ENCODE measurements at places on chromosomes 1 and 21. TPM values are rescaled to one million over a fixed set of nuclear protein-coding genes. Genes with fewer than 3 reads are reported as not detected.

BRDT gene
- not detected for total RNA-seq

LCE6A gene
- not detected for total RNA-seq

KRTAP10-8 gene
- not detected for total RNA-seq

IL6R gene
- total RNA-seq = 35.6 TPM

NPHS2 gene
- total RNA-seq = not detected

SLC45A3 gene
- total RNA-seq = 1.5 TPM

FHL3 gene
- total RNA-seq = 16.6 TPM

HOOK1 gene
- total RNA-seq = under 0.01 TPM

SH3D21 gene
- total RNA-seq = 4.7 TPM

PROX1 gene
- total RNA-seq = under 0.01 TPM

AGBL4 gene
- not detected for total RNA-seq

SPRR1A gene
- total RNA-seq = not detected

SYF2 gene
- total RNA-seq = 34.9 TPM

PRXL2B gene
- 17.3 TPM for total RNA-seq

HMCN1 gene
- 7.4 TPM for total RNA-seq

AKT3 gene
- total RNA-seq = 31.4 TPM

HSPA13 gene
- 31.8 TPM for total RNA-seq

NBPF6 gene
- total RNA-seq = not detected

PIGR gene
- total RNA-seq = not detected

MMEL1 gene
- total RNA-seq = under 0.01 TPM

VCAM1 gene
- 2.9 TPM for total RNA-seq

PRR9 gene
- not detected for total RNA-seq

GJB5 gene
- total RNA-seq = not detected

RGS4 gene
- total RNA-seq = 110 TPM

GFI1 gene
- 0.15 TPM for total RNA-seq

NAXE gene
- 61.2 TPM for total RNA-seq

FMO3 gene
- total RNA-seq = 15.6 TPM

ATP1A2 gene
- 0.58 TPM for total RNA-seq

LHX4 gene
- not detected for total RNA-seq

PLA2G5 gene
- total RNA-seq = 6.9 TPM

NBPF10 gene
- total RNA-seq = 2.0 TPM

FALEC gene
- total RNA-seq = not detected

COA6 gene
- total RNA-seq = 28.5 TPM

FCRL2 gene
- total RNA-seq = not detected

C1orf141 gene
- total RNA-seq = not detected

ATP6V1G3 gene
- not detected for total RNA-seq

OR2L5 gene
- total RNA-seq = not detected

ADGRL2 gene
- total RNA-seq = 112 TPM

IFI44 gene
- total RNA-seq = 31.1 TPM

ECM1 gene
- total RNA-seq = 74.4 TPM

AMY1B gene
- not detected for total RNA-seq

Measured in smooth muscle cell of trachea (primary cell).